ENCODE measurements at places on chromosomes 5 and 9. TPM values are rescaled to one million over a fixed set of nuclear protein-coding genes. Genes with fewer than 3 reads are reported as not detected.

The CDKN2B gene
- total RNA-seq = 74.0 TPM

The PCSK5 gene
- total RNA-seq = 10.7 TPM

The DAP gene
- total RNA-seq = 67.4 TPM

The PCDHGA3 gene
- total RNA-seq = 2.1 TPM

The FOXD4 gene
- under 0.01 TPM for total RNA-seq

The SH3PXD2B gene
- total RNA-seq = 51.0 TPM

The PCDHB8 gene
- total RNA-seq = 0.89 TPM

The CYSRT1 gene
- 0.30 TPM for total RNA-seq

The PCYOX1L gene
- 17.5 TPM for total RNA-seq

The MYMK gene
- not detected for total RNA-seq

The STK10 gene
- 33.2 TPM for total RNA-seq

The TMEM215 gene
- total RNA-seq = not detected

The ZMYND19 gene
- total RNA-seq = 18.4 TPM

The NPR3 gene
- 1.2 TPM for total RNA-seq

The GLRA1 gene
- total RNA-seq = not detected

The MLANA gene
- total RNA-seq = 0.05 TPM
